ENCODE measurements at places on chromosomes 4 and X.

DNA sequence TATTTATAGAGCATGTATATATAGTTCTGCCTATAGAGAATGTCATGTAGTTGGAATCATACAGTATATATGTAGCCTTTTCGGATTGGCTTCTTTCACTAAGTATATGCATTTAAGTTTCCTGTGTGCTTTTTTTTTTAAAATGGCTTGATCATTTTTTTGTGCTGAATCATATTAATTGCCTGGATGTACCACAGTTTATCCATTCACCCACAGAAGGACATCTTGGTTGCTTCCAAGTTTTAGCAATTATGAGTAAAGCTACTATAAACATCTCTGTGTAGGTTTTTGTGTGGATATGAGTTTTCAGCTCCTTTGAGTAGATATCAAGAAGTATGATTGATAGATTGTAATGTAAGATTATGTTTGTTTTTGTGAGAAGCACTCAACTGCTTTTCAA, 23.8 kb downstream of the PTTG2 start:
- DNase-seq, result no peak

DNA sequence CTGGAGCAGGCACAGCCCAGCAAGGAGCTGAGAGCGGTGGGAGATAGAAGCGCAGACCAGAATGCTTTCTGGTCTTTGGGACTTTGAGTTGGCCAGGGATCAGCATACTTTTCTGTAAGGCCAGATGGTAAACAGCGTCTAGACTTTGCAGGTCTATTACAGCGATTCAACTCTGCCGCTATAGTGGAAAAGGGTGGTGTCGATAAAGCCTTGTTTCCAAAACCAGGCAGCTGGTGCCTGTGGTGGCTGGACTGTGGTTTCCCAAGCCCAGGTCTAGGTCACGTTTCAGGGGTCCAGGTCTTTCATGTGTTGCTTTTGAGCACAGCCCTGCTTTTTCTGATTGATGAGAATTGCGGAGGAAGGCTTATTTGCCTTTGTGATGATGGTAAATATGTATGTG, 40.1 kb downstream of the HTT-AS start:
- no peak for DNase-seq

GRCh38 chr4:156665780-156666366, 305.7 kb downstream of the PDGFC start:
- no peak for DNase-seq

DNA sequence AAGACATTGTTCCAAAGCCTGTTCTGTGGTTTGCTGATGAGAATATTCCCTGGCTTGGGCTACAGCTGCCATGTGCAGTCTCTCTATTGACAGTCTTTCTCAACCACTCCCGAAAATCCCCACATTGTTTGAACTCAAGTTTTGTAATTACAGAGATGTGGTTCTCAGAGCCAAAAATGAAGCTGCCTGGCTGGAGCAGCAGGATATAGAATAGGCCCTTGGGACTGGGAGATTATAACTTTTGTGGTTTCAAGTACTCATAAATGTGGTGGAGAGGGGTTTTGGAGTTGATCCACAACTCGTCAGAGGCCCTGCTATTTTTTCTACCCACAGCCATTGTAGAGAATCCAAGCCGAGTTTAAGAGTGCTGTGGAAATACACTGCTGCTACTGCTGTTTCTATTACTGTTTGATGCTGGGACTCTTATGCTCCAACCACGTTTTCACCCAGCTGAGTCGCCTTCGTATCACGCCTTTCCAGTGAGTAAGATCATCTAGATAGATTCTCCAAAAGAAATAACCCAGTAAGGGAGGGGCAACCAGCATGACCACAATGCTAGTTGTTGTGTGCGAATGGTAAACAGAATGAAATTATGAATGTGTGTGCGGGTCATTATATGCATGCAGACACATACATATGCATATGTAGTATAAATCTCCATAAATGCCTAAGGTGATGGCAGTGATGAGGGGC, 57.1 kb upstream of the ATXN3L start:
- DNase-seq, result no peak

DNA sequence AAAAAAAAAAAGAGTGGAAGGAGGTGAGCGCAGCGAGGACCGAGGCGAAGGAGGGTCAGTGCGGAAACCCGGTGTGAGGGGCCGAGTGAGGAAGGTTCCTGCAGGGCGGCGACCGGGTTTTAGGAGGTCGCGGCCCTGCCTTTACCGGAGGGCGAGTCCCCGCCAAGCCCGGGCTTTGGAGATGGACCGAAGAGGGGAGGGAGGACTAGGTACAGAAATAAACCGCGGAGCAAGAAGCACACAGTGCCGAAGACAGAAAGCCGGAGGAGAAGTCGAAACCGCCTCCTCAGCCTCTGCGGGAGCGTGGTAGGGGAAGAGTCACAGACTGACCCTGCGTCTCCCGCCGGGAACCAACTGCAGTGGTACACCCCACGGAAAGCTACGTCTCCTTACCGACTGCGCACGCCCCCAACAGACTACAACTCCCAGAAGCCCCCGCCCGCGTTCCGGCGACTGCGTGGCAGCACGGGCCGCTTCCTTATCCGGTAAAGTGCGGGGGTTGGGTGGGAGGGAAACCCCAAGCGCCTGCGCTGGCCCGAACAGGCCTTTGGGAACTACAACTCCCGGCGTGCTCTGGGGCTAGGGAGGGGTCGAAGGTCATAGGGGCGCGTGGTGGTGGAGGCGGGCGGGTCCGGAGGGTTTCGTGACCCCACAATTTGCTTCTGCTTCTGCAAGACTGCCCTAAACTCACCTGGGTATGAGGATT, at the start of gene NFXL1:
Gene NFXL1, minus strand, starts transcription at position 364 of the 706 bp plus-strand sequence. CDS start 380 bp downstream, outside the sequence.
- DNase-seq, result peak; percentile 87

DNA sequence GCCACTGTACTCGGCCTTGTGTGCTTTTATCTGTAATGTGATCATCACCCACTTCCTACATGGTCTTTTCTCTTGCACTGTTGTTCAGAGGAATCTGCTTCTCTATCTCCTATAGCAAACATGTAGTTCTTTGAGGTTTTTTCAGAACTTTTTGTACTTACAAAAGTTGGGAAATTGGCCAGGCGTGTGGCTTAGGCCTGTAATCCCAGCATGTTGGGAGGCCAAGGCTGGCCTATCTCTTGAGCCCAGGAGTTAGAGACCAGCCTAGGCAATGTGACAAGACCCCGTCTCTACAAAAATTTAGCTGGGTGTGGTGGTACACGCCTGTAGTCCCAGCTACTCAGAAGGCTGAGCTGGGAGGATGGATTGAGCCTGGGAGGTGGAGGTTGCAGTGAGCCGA, 30.4 kb downstream of the TAF1 start:
- no peak for DNase-seq

GRCh38 chr4:117971403-117971802, 62.9 kb upstream of the NDST3 start:
- DNase-seq, result no peak

DNA sequence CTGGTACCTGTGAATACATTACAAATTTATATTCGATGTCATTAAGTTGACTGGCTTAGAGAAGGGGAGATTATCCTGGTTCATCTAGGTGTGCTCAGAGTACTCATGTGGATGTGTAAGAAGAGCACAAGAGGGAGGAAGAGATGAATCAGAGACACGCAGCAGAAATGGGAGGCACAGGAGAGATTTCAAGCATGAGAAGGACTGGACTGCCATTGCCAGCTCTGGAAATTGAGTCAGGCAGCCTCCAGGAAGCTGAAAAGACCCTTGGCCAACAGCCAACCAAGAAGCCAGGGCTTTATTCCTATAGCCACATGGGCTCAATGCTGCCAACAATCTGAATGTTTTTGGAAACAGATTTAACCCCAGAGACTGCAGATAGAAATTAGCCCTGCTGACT, 1390.0 kb downstream of the STIM2 start:
- DNase-seq, result no peak

GRCh38 chr4:67049446-67049845, 495.9 kb downstream of the CENPC start:
- DNase-seq, result no peak

- no peak for DNase-seq
These were observed 515.0 kb downstream of the INPP4B start for GRCh38 chr4:142331132-142331531.

DNA sequence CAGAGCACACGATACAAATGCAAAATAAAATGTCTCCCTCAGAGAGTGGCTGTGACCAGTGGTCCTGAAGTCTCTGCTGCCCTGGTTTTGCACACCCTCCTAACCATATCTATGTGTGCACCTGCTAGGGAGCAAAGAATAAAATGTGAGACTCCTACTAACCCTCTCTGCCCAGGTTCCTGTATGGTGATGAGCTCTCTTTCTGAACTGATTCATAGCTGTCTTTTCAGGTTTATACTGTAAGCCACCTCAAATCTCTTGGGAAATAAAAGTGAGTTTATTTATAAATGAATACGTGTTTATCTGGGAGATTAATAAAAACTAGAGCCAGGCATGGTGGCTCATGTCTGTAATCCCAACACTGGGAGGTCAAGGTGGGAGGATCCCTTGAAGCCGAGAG, 126.0 kb upstream of the RBPJ start:
- DNase-seq, result no peak

- DNase-seq, result no peak
These were observed 58.6 kb downstream of the FUNDC1 start for GRCh38 chrX:44483965-44484606.

DNA sequence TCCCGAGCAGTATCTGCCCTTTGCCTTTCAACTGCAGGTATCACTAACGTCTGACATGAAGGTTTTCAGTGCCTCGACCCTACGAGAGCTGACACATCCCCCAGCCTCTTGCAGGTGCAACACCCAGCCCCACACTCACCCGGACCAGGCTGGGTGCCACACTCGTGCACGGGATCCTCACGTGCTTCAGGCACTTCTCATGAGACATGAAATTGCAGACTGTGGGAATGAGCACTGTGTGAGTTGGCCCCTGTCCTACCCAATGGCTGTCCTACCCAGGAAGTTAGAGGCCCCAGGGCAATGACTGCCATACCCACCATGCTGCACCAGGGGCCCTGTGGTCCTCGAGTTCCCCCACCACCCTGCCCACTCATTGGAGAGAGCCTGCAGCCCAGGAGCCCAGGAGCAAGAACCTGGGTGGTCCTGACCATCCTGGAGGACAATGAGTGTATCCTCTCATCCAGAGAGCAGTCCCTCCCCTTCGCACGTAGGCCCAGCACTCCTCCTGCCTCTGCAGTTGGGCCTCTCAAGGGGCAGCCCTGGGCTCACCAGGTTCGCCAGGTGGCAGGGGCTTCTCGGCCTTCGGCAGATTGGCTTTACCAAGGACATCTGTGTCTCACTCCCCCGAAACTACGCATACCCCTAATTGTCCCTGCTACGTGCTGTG, 2.4 kb downstream of the DGKQ start:
- DNase-seq, result no peak

- no peak for DNase-seq
These were observed 19.7 kb downstream of the CPEB2 start for GRCh38 chr4:15021946-15022345.

DNA sequence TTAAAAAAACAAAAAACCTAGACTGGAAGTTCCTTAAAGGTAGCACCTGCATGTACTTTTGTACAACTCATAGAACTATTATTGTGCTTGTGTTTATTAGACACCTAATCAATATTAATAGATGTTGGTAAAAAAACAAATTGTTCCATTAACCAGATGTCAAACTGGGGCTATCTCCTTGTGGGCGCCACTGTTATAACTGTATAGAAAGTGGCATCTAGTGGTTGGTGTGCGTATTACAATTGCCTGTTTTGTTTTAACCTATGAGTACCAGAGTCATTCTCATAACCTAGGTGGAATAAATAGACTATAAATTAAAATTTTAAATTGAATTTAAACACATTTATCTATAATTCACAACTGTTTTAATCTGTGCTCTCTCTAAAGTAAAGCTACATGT, 97.4 kb downstream of the COL4A5 start:
- DNase-seq, result peak; percentile 27

GRCh38 chrX:29834764-29835163, 380.6 kb upstream of the MAGEB2 start:
- no peak for DNase-seq

DNA sequence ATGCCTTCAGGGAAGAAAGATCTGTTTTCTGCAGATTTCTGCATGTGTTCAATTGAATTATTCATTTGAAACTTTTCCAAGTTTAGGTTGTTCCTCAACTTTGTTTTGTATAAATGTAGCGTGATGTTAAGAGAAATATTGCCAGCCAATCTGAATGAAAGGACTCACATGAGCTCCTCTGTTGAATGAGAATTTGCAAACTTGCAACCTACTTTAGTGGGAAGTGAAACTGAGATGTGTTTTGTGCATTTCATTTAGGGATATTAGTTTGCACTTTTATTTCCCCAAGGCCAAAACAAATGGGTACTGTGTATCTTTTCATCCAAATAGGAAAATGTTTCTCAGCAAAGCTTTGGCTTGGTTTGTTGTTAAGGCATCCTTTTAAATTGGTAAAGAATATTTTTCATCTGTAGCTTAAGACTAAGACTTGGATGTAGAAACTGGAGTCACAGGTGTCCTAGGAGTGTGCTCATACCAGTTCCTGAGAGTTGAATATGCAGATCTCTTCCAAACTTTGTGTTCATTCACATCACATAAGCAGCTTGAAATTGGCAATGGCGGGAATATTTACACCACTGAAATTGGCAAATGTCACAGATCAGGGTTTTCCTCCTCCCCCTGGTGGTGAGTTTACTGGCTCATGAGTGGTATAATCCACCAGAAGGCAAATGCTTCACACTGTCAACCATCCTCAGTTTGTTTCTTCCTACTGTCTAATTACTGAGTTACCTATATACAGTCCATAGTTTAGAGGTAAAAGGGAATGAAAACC, 193.6 kb upstream of the BANK1 start:
- no peak for DNase-seq

GRCh38 chr4:14787894-14788293, 214.4 kb upstream of the CPEB2 start:
- no peak for DNase-seq

- DNase-seq, result no peak
These were observed 3.3 kb downstream of the UTP3 start for GRCh38 chr4:70691661-70692060.

DNA sequence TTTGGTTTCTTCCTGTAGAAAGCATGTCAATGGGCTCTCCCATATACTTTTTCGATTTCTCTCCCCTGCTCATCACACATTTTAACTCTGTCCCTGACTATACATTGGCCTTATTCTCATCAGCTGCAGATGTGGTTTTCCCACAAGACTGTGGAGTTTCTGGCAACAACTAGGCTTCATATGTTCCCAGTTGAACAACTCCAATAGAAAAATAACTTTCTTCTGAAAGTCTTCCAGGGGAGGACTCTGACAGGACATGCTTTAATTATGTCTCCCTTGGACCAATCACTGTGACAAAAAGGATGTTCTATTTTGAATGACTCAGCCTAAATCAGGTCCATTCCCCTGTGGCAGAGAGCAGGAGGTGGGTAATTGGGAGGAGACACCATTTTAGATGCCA, 28.1 kb downstream of the SPANXC start:
- DNase-seq, result no peak

DNA sequence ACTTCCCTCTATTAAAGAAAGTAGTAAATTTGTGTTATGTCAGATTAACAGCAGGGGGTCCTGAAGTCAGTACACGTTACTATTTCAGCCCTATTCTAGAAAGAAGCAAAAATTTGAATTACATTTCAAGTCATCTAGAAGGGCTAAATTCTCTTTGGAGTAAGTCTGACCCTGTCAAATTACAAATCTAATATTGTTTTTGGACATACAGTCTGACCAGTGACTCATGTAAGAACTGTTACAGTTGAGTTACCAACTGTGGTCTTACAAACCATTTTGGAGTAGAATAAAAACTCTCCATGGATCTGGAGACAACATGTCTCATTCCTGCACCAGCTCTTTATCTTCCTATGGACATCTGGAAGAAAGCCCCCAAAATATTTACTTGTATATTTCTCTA, 36.0 kb upstream of the GYPA start:
- DNase-seq, result no peak
